Uterus (tissue), 4 donors: ENCODE measurements at places on chromosomes 11 and 22. TPM values are rescaled to one million over a fixed set of nuclear protein-coding genes. Genes with fewer than 3 reads are reported as not detected.

The NXPE2 gene
- 0.41 TPM for total RNA-seq

The TSSK2 gene
- 0.30 TPM for total RNA-seq

The CCT8L2 gene
- total RNA-seq = not detected

The NTM gene
- 1.4 TPM for total RNA-seq

The VSIG10L2 gene
- not detected for total RNA-seq

The RRP7A gene
- 20.3 TPM for total RNA-seq

The GLYATL1 gene
- not detected for total RNA-seq

The GLYAT gene
- not detected for total RNA-seq

The TMEM191B gene
- not detected for total RNA-seq

The SMIM35 gene
- not detected for total RNA-seq

The GAL3ST3 gene
- total RNA-seq = 2.1 TPM

The BACE1 gene
- 103 TPM for total RNA-seq

The CECR2 gene
- 6.3 TPM for total RNA-seq

The MS4A3 gene
- not detected for total RNA-seq

DNA sequence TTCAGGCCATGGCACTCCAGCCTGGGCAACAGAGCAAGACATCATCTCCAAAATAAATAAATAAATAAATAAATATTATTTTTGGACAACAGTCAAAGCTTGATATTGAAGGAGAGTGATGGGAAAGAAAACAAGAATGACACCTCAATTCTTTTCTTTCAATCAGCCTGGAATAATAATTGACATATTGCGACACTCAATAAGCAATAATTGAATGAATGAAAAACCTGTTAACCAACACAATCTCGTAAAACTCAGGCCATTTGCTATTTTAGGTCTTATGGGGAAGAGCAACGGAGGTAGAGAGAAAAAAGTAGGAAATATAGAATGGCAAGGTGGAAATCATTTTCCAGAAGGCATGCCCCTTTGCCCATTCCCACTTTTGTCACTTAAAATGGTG is 10.5 kb upstream of the RBFOX2 start:
- H3K27me3 ChIP-seq = no peaks in the 10 kb centered on the region
- H3K4me3 ChIP-seq = no peak overlapping the region
- DNase-seq = no peak
- no peaks in the 10 kb centered on the region for H3K36me3 ChIP-seq

DNA sequence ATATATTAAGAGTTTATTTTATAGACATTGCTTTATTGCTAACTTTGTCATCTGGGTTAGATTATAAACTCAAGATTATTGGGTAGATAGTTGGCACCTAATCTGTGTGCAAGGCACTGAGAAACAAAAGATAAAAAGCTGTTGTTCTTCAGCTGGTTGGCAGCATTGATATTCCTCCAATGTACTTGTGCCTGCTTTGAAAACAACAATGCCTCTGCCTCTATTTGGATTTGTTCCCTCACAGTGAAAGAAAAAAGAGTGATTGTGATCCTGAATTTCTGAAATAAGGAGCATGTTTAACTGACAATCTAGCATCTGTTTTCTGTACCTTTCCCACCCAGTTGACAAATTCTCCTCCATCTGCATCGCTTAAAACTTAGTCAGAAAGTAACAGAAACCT is 98.3 kb downstream of the TYR start:
- H3K4me1 ChIP-seq = peaks cover 9% of the 10 kb centered on the region
- H3K27ac ChIP-seq = no peak overlapping the region
- no peak for DNase-seq
- no peak overlapping the region for H3K4me3 ChIP-seq
- H3K36me3 ChIP-seq = no peaks in the 10 kb centered on the region

DNA sequence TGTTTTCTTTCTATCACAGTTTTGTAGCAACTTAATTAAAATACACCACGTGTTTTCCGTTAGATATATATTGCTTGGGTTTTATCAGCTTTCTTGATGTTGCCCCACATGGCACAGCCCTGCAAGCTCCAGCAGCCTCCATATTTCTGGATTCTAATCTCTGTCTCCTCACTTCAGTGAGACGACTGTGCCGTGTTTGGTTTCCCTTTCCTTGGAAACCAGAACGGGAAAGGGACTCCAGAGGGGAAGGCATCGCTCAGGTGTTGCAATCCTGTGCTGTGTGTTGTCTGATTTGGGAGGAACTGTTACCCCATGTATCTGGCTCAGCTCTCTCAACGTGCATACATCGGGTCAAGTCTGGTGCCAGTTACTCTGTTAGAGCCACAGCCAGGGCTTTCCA is 464.2 kb upstream of the B3GAT1 start:
- H3K36me3 ChIP-seq = no peaks in the 10 kb centered on the region
- H3K4me1 ChIP-seq = no peaks in the 10 kb centered on the region
- no peak overlapping the region for H3K4me3 ChIP-seq
- H3K27ac ChIP-seq = no peak overlapping the region
- no peaks in the 10 kb centered on the region for H3K27me3 ChIP-seq

- no peak for DNase-seq
- no peak overlapping the region for H3K4me3 ChIP-seq
- no peak overlapping the region for H3K27ac ChIP-seq
- no peaks in the 10 kb centered on the region for H3K36me3 ChIP-seq
Observed at GRCh38 chr22:30626413-30626812, 9.2 kb upstream of the SLC35E4 start.

- no peak overlapping the region for H3K4me3 ChIP-seq
- no peaks in the 10 kb centered on the region for H3K36me3 ChIP-seq
- no peak for DNase-seq
- H3K4me1 ChIP-seq = no peaks in the 10 kb centered on the region
- H3K27me3 ChIP-seq = no peaks in the 10 kb centered on the region
- no peak overlapping the region for H3K27ac ChIP-seq
Observed at GRCh38 chr11:108405706-108406105, 61.6 kb downstream of the C11orf65 start.

GRCh38 chr11:35116762-35117640 is 22.0 kb upstream of the CD44 start:
- DNase-seq = peak; percentile 79
- H3K4me1 ChIP-seq = peaks cover 10% of the 10 kb centered on the region

GRCh38 chr22:37051391-37052385 is at the start of gene KCTD17:
Gene KCTD17 (plus strand): TSS chr22:37051742. CDS start chr22:37051761, 19 bp downstream.
- H3K27me3 ChIP-seq = no peaks in the 10 kb centered on the region
- no peaks in the 10 kb centered on the region for H3K4me1 ChIP-seq
- peak within 1 kb of the TSS; percentile 31 for H3K4me3 ChIP-seq
- DNase-seq = peak; percentile 74
- no peaks in the 10 kb centered on the region for H3K36me3 ChIP-seq

- no peaks in the 10 kb centered on the region for H3K4me1 ChIP-seq
- H3K36me3 ChIP-seq = no peaks in the 10 kb centered on the region
- no peak overlapping the region for H3K27ac ChIP-seq
Observed at GRCh38 chr11:80227915-80228314, 787.1 kb upstream of the TENM4 start.

GRCh38 chr22:38706101-38706900 is 557 bp downstream of the GTPBP1 start:
- no peaks in the 10 kb centered on the region for H3K27me3 ChIP-seq
- H3K4me1 ChIP-seq = peaks cover 3% of the 10 kb centered on the region

DNA sequence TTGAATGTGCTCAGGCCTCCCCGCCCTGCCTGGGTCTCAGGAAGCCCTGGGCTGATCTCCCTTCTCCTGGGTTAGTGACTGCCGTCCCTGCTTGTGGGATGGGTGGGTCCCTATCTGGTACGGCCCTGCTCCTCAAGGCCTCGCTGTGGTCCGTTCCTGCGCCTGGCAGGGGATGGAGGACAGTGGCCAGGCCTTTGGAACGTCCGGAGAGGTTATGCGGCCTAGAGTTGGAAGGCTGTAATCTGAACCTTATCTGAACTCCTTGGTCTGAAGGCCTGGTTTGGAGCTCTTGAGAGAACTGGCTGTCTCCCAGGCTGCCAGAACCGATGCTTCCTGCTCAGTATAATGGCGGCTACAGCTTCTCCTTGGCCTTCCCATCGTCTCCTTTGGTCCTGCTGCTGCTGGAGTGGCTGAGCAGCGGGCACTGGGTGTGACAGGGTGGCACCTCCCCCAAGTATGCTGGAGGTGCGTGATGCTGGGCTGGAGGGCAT is 72.8 kb downstream of the FLI1 start:
- no peak overlapping the region for H3K4me3 ChIP-seq
- no peaks in the 10 kb centered on the region for H3K36me3 ChIP-seq
- H3K27ac ChIP-seq = peak overlapping the region; percentile 30
- no peaks in the 10 kb centered on the region for H3K27me3 ChIP-seq
